ENCODE measurements at places on chromosomes 2 and 18. TPM values are rescaled to one million over a fixed set of nuclear protein-coding genes. Genes with fewer than 3 reads are reported as not detected.

Gene EFEMP1
- total RNA-seq: not detected

Gene KYNU
- total RNA-seq: 2.8 TPM

Gene LYPD6
- not detected for total RNA-seq

Gene LCT
- total RNA-seq: 0.10 TPM

Gene SOX11
- total RNA-seq: not detected

All from T-helper 17 cell (primary cell).